HCEC 1CT (cell line): ENCODE measurements at places on chromosomes 7 and 10.

- DNase-seq: peak; percentile 82
These were observed 450.7 kb downstream of the HTR7 start for GRCh38 chr10:90407131-90407530.

- no peak for DNase-seq
These were observed 261.7 kb upstream of the PRKCQ start for GRCh38 chr10:6841761-6842160.

GRCh38 chr7:128937271-128937646, 468 bp upstream of the IRF5 start:
- DNase-seq: no peak

DNA sequence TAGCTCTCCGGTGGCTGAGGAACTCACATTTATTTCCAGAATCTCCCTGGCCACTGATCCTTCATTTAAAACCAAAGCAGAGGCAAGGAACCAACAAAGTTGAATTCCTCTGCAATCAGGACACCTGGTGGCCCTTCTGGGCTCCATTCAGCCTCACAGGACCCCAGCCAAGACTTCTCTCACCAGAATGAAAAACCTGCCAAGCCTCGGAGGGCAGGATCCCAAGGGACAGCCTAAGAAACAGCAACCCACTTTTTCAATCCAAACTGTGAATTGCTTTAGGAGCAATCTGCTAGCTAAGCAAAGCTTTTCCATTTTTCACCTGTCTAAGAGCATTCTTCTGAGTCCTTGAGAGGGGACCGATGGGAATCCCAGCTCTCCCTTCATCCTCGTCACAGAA, 34.6 kb downstream of the OAT start:
- no peak for DNase-seq
